ENCODE measurements at places on chromosomes 13 and 19.

GRCh38 chr19:35246466-35247092 is 2.2 kb upstream of the LSR start:
- DNase-seq, result no peak

DNA sequence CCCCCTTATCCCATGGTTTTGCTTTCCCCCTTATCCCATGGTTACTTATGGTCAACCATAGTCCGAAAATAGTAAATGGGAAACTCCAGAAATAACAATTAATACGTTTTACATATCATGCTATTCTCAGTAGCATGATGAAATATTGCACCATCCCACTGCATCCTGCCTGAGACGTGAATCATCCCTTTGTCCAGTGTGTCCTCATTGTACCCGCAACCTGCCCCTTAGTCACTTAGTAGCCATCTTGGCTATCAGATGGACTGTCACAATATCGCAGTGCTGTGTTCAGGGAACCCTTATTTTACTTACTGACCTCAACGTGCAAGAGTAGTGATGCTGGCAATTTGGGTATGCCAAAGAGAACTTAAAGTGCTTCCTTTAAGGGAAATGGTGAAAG is 10.5 kb upstream of the NBEA start:
- DNase-seq, result no peak

DNA sequence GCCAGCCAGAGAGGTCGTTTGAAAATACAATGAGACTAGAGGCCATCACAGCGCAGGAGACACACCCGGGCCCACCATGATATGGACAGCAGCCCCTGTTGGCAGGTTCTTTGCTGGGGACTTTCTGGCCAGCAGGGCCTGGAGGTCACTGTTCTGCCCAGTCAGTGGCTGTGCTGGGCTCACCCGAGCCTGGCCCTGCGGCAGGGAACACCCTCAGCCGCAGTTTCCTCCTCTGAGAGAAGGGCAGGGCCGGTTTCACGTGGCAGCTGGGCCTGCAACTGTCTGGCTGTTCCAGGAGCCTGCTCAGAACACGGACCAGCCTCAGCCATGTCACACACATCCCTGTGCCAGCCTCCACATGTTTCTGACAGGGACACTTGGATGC is 39.4 kb downstream of the ADPRHL1 start:
- no peak for DNase-seq

- DNase-seq, result no peak
These were observed 446.4 kb downstream of the COG6 start for GRCh38 chr13:40101708-40102359.

DNA sequence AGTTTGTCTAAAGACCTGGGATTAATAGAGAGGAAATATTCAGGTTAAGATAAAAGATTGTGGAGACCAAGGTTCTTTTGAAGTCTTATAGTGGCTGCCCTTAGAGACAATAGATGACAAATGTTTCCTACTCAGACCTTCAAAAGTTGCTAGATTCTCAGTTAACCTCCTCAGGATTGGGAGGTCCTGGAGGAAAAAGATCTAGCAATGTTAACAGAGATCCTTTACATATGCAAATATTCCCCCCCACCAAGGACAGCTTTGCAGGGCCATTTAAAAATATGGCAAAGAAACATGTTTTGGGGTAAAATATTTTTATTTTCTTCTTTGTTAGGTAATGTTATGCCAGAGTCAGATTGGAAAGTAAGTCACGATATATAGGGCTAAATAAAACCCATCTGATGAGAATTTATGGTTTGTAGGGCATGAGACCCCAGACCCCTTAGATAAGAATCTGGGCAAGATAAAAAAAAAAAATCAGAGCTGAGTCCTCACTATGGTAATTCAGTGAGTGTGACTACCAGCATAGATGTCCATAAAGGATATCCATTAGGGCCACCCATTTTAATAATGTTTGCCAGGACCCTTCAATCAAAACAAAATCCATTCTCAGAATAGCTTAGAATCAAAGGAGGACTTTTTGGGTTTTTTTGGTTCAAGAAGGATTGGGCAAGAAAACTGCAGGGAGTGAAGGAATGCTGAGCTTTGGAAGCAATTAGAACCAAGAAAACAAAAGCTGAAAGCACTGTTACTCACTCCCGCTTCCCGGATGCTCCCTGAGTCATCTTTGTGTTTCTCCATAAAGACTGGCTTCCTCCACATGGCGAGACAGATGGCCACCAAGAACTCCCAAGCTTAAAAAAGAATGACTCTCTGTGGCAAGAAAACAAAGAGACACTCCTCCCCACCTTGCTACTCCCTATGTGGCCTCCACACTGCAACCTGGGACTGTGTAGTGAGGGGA is 28.2 kb downstream of the VSTM1 start:
- peak; percentile 81 for DNase-seq

- no peak for DNase-seq
These were observed 302.7 kb downstream of the FGF9 start for GRCh38 chr13:21973437-21974125.

GRCh38 chr13:25067064-25067463 is 28.9 kb upstream of the PABPC3 start:
- DNase-seq, result no peak

DNA sequence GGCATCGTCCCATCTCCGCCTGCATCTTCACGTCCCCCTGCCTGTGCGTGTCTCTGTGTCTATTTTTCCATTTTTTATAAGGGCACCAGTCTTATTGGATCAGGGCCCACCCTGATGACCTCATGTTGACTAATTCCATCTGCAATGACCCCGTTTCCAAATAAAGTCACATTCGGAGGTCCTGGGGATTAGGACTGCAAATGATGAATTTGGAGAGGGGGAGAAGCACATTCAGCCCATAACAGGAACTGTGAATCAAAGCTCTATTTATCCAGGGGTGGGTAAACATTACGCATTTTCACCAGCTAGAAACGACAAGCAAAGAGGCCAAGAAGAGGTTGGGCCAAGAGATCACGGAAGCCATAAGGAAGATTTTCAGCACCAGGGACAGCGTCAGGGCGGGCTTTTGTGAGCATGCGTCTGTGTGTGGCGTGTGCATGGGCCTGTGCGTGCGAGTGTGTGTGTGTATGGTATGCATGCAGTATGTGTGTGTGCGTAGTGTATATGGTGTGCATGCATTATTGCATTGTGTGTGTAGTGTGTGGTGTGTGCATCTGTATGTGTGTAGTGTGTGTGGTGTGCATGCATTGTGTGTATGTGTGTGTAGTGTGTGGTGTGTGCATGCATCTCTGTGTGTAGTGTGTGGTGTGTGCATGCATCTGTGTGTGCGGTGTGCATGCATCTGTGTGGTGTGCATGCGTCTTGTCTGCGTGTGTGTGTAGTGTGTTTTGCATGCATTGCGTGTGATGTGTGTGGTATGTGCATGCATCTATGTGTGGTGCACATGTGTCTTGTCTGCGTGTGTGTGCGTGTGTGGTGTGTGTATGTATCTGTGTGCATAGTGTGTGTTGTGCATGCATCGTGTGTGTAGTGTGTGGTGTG is 19.6 kb downstream of the CELF5 start:
- peak; percentile 27 for DNase-seq

GRCh38 chr19:55086730-55087541 is 11.3 kb downstream of the EPS8L1 start:
- DNase-seq, result peak; percentile 97

GRCh38 chr19:38577826-38578225 is 39.9 kb downstream of the MAP4K1 start:
- DNase-seq, result no peak

Data from SJSA1 (cell line).